ENCODE measurements at places on chromosomes 4 and X.

DNA sequence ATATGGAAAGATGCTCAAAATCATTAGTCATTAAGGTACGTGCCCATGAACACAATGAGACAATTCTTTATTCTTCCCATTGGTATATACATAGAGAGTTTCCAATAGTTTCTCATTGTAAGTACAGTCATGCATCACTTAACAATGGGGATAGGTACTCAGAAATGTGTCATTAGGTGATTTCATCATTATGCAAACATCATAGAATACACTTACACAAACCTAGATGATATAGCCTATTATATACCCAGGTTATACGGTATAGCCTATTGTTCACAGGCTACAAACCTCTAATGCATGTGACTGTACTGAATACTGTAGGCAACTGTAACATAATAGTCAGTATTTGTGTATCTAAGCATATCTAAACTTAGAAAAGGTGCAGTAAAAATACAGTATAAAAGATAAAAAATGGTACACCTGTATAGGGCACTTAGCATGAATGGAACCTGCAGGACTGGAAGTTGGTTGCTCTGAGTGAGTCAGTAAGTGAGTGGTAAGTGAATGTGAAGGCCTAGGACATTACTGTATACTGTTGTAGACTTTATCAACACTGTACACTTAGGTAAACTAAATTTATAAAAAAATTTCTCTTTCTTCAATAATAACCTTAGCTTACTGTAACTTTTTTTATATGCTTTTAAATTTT is 49.6 kb downstream of the KLHL13 start:
- DNase-seq, result no peak

GRCh38 chr4:7828793-7829301 is 110.8 kb downstream of the AFAP1 start:
- DNase-seq, result peak; percentile 41

- no peak for DNase-seq
These were observed 81.2 kb downstream of the SYTL5 start for GRCh38 chrX:38087594-38087993.

DNA sequence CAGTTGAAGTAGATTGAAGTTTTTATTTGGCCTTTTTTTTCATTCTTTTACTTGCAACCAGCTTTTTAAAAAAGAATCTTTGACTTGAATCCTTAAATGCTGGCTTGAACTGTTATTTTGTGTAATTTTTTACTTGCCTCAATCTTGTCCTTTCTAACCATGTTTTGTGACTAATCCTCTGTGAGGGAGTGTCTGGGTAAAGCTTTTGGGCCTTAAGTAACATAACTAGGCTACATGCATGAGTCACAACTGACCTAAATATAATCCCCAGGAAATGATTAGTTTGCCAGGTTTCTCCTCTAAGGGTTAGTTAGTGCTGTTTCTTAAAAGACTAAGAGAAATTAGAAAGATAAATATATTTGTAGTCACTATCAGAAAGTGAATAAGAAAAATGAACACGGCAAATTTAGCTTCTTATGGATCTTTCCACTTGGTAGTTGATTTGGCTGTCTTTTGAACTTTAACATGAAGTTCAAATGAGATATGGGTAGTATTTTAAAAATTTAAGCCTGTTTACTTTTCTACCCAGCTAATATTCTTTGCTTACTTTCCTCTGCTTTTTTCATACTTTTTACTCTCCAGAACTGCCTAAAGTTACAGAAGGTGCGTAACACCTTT is 13.0 kb downstream of the EXOC1 start:
- DNase-seq, result no peak

GRCh38 chrX:35166023-35166422 is 223.4 kb downstream of the FAM47B start:
- no peak for DNase-seq

DNA sequence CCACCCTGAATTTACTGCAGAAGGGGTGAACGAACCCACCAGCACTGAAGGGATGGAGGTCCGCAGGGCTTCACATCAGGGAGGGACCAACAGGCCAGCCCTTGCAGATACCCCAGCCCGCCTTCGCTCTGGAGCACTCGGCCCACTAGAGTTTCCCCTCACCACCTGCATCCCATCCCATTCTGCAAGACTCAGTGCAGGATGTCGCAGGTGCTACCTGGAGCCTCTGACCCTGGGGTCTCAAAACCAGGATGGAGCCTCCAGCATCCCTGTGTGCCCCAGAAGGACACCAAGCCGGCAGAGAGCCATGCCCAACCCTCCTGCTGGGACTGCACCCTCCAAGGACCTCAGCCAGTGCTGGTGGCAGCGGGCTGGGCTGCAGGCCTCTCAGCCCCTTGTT is 57.6 kb upstream of the ADRA2C start:
- DNase-seq, result no peak

DNA sequence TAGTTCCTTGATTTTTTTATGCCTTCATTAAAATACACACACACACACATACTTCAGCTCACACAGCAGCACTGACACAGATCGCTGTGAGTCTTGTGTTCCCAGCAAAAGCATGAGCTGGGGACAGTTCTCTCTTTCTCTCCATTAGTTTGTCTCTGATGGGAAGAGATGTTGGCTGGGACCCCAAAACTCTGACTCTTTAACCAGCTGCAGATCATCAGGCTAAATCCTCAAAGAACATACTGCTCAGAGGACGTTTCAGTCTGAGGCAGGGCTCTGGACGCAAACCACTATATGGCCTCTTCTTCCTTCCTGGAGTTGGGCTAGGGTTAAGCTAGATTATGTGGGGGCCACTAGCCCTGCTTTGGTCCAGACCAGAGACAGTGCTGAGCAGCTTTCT is 109.6 kb downstream of the NHSL2 start:
- DNase-seq, result no peak

DNA sequence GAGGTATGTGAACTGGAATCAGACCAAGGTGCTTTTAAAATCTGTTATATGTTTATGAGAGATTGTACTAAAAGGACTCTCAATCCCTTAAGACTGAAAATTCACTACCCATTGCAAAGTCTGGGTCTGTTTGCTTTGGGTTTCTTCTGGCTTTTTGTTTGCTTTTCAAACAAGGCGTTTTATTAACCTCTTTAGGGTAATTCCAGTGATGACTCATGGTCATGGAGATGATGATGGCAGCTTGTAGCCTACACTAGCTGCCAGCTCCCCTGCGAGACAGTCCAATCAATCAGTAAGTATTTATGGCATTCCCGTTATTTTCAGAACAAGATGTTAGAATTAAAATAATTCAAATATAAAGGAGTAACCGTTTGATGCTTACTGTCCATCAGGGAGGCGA is 643.8 kb upstream of the FTHL17 start:
- no peak for DNase-seq

GRCh38 chr4:1793496-1793840 is 375 bp downstream of the FGFR3 start:
- no peak for DNase-seq

DNA sequence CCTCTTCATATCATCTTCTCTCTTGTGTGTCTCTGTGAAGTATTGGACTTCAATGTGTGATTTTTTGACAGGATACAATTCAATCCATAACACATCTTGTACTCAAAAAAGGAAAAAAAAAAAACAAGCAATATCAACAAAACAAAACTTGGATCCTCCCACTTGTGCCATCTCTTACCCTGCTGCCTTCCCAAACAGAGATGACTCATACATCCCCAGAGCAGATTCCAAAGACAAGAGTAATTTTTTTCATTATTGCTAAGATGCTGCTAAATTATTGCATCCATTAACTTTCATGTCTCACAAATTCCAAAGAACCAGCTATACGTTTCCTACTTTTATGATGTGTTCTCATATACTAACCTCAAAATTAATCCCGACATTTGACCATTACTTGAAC is 479.2 kb downstream of the GBA3 start:
- DNase-seq, result no peak

- DNase-seq, result no peak
These were observed 2.1 kb downstream of the SLC6A8 start for GRCh38 chrX:153689654-153690465.

DNA sequence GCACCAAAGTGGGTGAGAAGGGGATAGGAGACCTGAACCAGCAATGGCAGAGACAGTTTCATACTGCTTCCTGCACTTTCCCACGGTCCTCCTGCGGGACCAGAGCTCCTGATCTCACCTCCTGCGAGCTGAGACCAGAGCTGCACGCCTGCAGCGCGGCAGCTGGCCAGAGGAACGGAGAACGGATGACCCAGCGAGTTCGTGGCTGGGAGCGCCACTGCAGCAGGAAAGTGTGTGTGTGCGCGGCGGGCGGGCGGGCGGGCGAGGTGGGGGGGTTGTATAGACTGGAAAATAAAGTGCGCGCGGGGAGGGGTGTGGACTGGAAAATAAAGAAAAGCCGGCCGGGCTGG is 16.5 kb downstream of the MCF2 start:
- no peak for DNase-seq

DNA sequence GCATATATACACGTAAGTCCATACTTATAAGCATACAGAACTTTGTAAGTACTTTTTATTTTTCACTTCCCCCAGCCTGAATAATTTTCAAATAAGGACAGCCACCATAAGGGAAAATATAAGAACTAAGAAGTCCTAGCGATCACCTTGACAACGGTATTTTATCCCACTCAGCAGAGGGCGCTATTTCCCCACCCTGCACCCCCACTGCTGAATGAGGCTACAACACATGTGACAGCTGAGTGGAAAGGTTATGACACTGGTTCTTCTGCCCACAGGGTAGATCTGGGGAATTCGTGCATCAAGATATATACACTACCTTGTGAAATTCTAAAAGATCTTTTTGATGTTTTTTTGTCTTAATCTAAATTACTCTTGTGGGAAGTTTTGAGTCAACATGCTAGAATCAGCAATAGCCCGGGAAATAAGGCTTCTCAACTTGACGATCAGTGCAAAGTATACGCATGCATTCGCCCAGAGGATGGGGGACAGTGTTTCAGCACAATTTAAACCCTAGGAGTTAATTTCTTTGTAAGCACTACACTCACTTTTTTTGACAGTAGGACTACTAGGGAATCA is 151.5 kb downstream of the CORIN start:
- DNase-seq, result peak; percentile 53

DNA sequence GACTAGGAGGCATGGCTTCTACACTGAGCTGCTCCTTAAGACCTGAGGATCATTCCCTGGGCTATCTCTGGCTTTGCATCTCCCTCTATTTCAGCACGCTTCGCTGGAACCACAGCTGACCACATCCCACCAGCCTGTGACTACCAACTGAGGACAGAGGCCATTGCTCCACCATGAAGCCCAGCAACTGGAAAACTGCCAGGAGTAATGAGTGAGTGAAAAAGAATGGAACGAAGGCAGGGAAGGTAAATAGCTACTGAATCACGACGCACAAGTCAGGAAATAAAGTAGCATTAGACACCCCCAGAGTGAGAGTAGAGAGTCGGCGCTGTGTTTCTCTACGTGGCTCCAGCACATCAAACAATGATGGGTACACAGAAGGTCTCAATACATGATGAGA is 314.7 kb downstream of the LDB2 start:
- DNase-seq, result no peak

DNA sequence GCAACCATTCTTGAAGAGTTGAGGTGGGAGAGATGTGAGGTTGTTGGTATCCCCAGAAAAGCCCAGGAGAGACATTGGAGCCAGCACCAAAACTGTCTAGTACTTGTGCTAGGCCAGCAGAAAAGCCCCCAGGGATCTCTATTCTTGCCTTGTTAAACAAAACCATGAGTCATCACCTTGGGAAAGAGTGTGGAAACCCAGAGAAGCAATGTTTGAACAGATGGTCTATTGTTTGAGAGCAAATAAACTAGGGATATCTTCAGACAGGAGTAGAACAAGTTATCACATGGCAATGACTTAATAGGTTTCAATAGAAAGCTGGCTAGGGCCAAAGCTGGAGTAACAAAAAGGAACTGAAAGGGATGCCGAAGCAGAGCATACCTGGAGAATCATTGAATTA is 195.7 kb upstream of the CASK start:
- DNase-seq, result no peak

GRCh38 chr4:22029803-22030202 is 81.2 kb upstream of the KCNIP4 start:
- DNase-seq, result no peak

GRCh38 chr4:72312032-72312650 is 256.9 kb downstream of the ADAMTS3 start:
- DNase-seq, result no peak

DNA sequence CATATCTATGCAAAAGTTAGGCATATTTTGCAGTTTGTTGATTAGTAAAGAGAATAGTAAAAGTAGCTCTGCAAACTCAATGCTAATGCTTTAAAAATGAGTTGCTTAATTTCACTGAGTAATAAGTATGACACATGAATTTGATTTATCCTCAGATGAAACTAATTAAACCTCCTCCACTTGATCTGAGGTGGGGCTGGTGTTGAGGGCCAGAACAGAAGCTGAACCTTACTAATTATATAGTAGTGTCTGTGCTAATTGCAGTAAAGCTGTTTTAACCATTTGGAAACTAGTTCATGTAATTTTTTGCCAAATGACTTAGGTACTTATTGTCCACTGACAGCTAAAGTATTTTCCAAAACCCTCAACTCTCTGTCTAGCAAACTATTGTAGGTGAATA is 7.7 kb upstream of the PGAM4 start:
- DNase-seq, result no peak

DNA sequence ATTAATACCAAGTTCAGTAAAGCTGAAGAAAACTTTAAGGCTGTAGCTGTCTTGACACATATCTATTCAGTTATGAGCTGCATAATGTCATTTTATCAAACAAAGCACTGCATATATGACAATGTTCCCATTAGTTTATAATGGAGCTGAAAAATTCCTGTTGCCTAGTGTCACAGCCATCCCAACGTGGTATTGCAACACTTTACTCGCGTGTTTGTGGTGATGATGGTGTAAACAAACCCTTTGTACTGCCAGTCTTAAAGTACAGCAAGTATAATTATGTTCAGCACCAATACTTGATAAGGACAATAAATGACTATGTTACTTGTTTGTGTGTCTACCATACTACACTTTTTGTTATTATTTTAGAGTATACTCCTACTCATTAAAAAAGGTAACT is 1415.6 kb upstream of the PCDH7 start:
- no peak for DNase-seq

- no peak for DNase-seq
These were observed 70.2 kb upstream of the PLS3 start for GRCh38 chrX:115490814-115491213.

GRCh38 chrX:50622751-50623150 is 152.1 kb upstream of the DGKK start:
- DNase-seq, result no peak

DNA sequence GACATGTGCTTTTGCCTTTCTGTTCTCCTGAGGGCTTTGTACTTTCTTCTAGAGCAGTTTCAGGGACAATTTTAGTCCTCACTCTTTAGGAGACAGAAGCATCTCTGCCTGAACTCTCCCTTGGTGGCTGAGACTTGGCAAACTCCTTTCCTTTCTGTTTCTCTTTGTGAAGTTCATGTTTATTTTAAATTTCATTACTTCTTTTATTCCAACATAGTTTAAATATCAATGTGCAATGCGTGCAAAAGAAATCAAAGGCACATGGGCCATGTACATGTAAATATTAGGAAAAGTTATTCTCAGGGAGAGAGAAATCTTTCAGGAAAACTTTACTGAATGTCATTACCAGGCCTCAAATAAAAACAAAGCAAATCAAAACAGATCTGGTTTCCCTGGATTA is 177.6 kb downstream of the RNF150 start:
- no peak for DNase-seq
